Ecto neural progenitor cell (in vitro differentiated cells): ENCODE measurements at places on chromosomes 4 and X.

DNA sequence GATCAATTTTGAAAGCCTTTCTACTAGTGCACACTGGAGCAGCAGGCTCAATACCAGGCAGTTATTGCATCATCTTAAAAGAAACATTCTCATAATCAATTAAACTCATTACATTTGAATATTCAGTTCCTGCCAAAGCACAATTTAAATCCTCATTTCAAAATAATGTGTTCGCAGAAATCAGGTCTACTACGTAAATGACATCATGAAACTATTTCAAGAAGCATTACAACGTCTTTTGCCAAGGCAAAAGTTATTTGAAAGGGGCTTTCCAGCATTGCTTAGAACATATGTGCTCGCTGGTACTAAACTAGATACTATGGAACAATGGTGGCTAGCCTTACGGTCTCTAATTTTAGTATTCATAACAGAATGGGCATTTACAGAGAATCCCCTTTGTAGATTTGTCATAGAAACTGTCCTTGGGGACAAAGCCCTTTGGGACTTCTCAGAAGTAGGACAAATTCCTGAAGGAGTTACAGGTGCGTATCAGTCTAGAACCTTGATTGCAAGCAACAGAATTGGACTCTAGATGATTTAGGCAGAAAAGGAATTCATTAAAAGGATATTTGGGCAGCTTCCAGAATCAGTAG, 27.6 kb upstream of the HUWE1 start:
- no peak for DNase-seq

GRCh38 chrX:40169193-40170101, 71.7 kb upstream of the BCOR start:
- DNase-seq = peak; percentile 82

DNA sequence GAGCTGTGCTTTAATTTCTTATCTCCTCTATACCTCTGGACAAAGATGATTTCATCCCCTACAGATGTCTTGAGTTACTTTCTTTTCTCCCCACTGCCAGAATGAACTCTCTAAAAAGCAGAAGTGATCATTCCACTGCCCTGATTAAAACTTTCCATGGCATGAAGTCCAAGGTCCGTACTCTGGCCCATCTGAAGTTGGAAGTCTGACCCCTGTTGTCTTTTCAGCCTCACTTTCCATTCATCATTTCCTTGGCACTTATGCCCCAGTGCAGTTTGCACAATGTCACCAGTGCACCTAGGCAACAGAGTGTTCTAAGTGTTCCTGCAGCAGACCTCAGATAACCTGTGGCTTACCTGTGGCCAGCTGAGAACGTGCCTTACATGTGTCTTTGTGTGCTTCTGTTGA, 242.4 kb downstream of the FRAS1 start:
- DNase-seq = no peak

GRCh38 chr4:105116616-105117319, 29.9 kb upstream of the TET2 start:
- no peak for DNase-seq

- DNase-seq = no peak
Measured at GRCh38 chr4:177671845-177672244, 229.6 kb upstream of the AGA start.

GRCh38 chr4:18518098-18518497, 496.5 kb upstream of the LCORL start:
- no peak for DNase-seq

GRCh38 chrX:119682019-119682989, 10.7 kb downstream of the SEPTIN6 start:
- DNase-seq = no peak

DNA sequence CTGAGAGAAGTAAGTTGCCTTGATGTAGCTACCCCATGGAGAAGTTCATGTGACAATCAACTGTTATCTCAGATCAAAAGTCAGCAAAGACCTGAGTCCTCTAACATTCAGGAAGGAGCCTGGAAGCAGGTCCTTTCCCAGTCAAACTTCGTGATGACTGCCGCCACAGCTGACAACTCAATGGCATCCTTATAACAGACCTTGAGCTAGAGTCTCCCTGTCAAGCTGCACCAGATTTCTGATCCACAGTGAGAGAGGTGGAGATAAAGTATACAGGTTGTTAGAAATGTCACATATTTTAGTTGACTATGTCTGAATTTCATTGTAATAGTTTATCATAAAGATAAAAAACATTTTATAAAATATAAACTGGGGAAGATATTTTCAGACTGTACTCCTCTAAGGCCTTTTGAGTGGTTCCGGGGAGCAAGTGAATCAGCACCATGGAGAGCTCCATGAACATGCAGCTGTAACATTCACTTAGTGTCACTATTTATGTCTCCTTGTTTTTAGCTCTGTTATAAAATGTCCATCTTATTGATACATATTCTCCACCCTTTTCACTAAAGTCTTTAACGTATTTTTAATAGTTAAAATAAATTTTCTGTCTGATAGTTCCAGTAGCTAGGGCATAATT, 1653.5 kb upstream of the AGA start:
- DNase-seq = peak; percentile 49

- DNase-seq = no peak
Measured at GRCh38 chr4:164538097-164538496, 215.8 kb upstream of the SMIM31 start.

GRCh38 chr4:95534032-95534431, 14.7 kb downstream of the UNC5C start:
- DNase-seq = no peak

DNA sequence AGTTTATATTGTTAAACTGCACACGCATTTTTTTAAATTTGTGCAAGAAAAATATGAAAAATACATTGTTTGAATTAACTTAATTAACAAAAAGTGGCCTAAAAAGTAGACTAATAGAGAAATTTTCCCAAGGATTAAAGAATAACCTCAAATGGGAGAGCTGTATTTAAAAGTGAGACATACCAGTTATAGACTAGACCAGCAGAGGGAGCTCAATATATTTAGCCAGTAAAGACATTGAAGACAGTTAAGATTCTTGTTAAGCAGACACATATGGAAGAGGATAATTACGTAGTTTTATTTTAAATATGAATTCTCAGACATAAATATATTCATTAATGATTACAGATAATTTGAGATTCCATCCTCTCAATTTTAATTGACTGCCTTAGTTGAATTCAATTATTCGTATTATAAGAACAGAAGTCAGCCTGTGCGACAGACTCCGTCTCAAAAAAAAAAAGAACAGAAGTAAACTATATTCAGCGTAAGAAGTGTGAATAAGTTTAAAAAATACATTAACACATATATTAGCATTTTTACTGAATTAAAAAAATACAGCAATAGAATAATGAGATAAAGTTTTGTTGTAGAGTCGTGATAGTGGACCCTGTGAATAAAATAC, 64.8 kb downstream of the GLRA3 start:
- DNase-seq = no peak

DNA sequence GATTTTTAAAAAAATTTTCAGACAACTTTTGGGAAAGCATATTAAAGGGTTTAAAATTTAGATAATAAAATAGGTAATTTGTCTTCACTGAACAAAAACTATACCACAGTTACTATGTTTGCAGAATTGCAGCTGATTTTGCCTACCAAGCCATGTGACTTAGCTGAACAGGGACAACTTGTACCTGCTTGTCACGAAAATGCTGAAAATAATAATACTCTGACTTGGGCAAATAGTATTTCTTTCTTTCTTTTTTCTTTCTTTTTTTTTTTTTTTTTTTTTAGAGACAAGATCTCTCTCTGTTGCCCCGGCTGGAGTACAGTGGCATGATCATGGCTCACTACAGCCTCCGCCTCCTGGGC, 225.2 kb upstream of the PPP1R2C start:
- no peak for DNase-seq

DNA sequence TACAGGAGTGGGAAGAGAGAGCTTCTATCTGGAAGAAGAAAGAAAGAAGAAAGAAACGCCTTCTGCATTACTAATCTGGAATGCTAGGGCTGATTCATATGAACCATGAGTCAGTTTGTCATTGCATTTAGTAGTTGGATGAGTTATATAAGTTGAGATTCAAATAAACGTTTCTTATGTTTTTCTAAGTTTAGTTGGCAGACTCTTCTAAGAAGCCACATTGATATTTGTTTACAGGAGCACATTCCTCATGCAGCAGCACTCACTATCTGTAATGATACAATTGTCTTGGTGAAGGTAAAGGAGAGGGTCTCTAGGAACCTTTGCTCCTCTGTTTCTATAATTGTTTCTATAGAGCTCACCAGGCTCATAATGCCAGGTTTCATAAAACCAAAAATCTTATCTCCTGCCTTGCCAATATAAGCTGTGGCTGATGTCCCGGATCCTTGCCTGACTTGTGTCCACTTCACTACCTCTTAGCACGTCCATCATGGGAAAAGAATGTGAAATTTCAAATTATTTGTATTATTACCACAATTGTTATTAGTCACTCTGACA, 39.5 kb downstream of the HOPX start:
- no peak for DNase-seq

DNA sequence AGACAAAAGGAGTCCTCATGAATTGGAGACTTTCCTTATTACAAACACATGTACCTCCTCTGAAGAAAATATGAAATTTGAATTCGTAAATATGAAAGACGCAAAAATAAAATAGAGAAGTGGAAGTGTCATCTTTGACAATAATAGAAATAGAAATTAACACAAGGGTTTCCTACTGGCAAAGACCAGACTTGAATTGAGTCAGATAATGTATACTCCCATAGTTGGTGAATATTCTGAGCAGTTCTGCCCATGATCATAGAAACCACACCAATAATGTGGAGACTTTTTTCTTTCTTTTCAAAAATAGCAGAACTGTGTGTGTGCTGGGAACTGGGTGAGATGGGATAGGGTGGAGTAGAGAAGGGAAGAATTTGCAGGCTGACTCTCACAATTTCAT, 277.7 kb upstream of the TET2 start:
- DNase-seq = no peak

- no peak for DNase-seq
Measured at GRCh38 chr4:165325732-165326512, 1.5 kb upstream of the MSMO1 start.

- no peak for DNase-seq
Measured at GRCh38 chr4:8756816-8757215, 114.8 kb downstream of the HMX1 start.

- no peak for DNase-seq
Measured at GRCh38 chr4:184364100-184364921, 110.0 kb downstream of the IRF2 start.

- DNase-seq = no peak
Measured at GRCh38 chrX:9286234-9286633, 178.6 kb upstream of the TBL1X start.

DNA sequence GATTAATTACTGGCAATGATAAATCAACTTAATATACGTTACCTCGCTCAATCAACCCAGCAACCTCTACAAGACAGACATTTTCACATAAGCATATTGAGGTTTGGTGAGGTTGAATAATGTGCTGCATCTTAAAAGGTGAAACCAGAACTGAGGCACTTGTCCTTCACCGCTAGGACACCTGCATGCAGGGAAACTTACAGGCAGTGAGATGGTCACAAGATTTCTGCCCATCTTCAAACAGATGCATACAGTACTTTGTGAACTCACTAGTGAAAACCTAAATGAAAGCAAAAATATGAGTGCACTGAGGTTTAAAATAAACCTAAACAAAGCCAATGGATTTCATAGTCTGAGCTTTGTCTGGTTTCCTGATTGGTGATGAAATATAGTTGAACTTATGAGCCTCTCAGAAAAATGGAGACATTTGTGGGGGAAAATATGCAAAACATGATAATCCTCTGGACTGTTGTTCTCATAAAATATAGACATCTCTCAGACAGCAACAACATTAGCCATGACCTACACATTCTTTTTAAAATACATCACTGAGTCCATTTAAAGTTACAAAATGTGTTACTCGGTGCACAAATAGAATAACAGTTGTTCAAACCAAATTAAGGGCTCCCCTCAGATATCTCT, 20.9 kb upstream of the PRSS12 start:
- DNase-seq = no peak

GRCh38 chrX:17968367-17968766, 107.3 kb upstream of the RAI2 start:
- no peak for DNase-seq

GRCh38 chr4:181597766-181598165, 645.4 kb upstream of the TENM3 start:
- DNase-seq = no peak

DNA sequence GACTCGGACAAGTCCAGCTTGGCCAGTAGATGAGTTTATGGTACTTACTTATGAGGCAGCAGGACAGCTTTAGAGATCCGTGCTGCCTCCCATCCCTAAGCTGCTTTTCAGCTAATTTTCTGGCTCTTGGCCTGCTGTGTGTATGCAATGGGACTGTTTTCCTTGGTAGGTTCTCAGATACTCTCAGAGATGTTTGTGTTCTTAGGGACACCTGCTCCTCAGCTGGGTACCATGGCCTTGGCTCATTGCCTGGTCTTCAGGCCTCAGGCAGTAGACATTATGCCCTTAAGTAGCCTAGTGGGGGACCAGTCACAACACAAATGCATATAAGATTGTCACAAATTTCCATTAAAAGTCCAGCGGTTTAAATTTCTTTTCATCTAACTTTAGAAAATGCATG, 688.0 kb downstream of the PCDH7 start:
- DNase-seq = no peak

DNA sequence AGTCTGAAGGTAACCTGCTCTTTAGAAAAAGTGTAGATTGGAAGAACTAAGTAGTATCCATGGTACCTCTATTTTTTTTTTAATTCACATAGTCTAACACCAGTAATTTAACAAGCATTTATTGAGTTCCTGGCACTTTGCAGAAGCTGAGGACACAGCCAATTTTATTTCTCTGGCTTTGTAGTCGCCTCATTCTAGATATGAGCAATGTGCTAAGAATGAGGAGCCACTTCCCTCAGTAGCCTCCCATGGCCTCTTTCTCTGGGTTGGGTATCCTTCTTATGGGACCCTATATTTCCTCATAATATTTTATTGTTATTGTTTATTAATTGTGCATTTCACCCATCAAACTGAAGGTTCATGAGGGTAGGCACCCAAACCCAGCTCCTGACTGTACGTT, 67.6 kb downstream of the ENPEP start:
- DNase-seq = no peak

DNA sequence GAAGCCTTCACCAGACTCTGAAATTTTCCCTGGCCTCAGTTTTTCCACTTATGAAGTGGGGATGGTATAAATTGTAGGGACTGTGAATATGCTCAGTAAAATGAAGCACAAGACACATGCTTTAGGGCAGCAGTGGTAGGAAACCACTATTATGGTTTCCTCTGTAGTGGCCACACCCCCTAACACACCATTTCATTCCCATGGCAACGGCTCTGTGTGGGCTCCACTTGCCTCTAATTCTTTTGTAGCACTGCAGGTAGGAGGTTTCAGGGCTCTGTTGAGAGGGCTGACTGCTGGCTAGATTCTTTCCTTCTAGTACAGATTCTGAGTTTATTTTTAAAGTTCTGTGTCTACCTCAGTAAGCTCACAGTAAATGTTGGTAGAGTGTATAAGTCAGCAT, 3.5 kb upstream of the VMA21 start:
- peak; percentile 50 for DNase-seq

- DNase-seq = no peak
Measured at GRCh38 chrX:143854006-143854405, 29.9 kb upstream of the UBE2NL start.

GRCh38 chr4:153758136-153758535, 1.7 kb downstream of the RNF175 start:
- DNase-seq = no peak

GRCh38 chr4:99847362-99847976, 30.8 kb downstream of the DAPP1 start:
- DNase-seq = no peak

- no peak for DNase-seq
Measured at GRCh38 chr4:184421533-184422155, 52.7 kb downstream of the IRF2 start.

GRCh38 chrX:154411981-154412340, 622 bp downstream of the TAFAZZIN start:
- peak; percentile 68 for DNase-seq

- no peak for DNase-seq
Measured at GRCh38 chr4:183299464-183299863, 20.6 kb downstream of the CLDN22 start.
